Activated naive CD8-positive, alpha-beta T cell treated with anti-CD3 and anti-CD28 coated beads, Interleukin-2, amount 50 U/mL, for 16 hours (primary cell): ENCODE measurements at places on chromosomes 3 and 15.

DNA sequence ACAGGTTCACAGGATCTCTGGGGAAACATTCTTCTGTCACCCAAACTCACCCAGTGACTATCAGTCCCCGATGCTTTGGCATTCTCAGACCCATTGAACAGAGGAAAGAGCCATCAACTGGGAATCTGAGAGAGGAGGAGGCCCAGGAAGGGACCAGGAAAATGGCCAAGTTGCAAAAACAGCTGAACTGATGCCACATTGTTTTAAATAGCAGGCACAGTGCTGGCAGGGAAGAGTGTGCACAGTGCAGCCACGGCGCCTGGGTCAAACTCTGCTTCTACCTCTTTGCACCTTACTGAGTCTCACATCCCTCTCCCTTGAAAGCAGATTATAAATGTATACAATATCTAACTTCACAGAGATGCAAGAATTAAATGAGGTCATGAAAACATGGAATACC, 66.4 kb downstream of the SRGAP3 start:
- no peak for DNase-seq

DNA sequence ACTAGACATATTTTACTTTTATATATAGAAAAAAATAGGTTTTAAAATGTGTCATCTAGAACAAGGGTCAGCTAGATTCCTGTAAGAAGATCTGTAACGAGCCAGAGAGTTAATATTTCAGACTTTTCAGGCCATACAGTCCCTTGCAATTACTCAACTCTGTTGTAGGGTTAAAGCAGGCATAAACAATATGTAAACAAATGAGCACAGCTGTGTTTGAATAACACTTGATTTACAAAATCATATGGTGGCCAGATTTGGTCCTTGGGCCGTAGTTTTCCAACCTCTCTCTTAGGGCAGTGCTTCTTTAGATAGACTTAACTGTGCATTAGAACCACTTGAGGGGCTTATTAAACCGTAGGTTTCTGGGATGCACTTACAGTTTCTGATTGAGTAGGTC, 19.6 kb downstream of the LRRC57 start:
- no peak for DNase-seq

DNA sequence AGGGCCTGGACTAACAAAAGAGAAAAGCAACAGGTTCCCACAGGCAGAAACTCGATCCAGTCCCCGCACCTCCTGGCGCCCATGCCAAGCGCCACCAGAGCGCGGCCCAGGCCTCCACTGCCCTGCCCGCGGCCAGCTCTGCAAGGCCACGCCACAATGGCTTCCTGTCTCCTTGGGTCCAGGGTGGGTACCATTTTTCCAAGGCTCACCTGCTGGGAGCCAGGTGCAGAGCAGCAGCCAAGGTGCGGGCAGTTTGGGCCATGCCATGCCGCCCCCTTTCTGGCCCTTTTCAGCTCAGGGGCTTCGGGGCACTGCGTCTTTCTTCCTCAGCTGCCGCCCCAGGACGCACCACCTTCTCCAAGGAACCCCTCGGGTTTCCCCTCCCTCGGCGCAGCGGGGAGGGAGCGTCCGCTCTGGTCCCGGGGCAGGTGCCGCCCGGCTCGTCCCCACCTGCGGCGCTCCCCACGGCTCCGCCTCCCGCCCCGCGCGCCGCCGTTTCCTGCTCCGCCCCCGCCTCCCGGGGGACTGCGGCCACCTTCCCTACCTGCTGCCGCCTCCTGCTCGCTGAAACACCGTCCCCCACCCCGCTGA, at the start of gene ILDR1:
TSS of gene ILDR1 (minus strand) at position 437 of the 591 bp plus-strand sequence. CDS start at position 267, 170 bp downstream.
- DNase-seq: no peak

- no peak for DNase-seq
Measured at GRCh38 chr3:123499322-123499721, 50.4 kb upstream of the ADCY5 start.

DNA sequence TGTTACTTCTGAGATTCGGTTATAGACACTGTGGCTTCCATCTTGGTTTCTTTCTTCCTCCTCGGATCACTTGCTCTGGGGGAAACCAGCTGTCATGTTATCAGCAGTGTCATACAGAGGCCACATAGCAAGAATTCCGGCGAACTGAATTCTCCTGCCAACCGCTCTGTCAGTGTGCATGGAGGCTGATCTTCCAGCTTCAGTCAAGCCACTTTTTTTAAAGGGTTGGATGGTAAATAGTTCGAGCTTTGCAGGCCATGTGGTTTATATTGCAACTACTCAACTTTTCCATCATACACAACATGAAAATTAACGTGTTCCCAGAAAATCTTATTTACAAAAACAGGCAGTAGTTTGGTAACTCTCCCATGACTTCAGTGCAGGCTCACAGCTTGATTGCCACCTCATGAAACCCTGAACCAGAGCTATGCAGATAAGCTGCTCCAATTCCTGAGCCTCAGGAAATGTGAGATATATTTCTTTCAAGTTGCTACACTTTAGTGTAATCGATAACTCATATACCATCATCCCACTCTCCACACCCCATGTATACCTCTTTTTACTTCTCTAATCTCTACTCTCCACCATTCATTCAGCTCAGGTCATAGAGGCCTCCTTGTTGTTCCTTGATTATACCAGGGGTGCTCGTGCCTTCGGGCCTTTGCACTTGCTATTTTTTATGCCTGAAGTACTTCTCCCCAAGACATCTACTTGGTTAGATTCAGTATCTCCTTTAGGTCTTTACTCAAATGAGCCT, 7.2 kb downstream of the RPL22L1 start:
- no peak for DNase-seq

DNA sequence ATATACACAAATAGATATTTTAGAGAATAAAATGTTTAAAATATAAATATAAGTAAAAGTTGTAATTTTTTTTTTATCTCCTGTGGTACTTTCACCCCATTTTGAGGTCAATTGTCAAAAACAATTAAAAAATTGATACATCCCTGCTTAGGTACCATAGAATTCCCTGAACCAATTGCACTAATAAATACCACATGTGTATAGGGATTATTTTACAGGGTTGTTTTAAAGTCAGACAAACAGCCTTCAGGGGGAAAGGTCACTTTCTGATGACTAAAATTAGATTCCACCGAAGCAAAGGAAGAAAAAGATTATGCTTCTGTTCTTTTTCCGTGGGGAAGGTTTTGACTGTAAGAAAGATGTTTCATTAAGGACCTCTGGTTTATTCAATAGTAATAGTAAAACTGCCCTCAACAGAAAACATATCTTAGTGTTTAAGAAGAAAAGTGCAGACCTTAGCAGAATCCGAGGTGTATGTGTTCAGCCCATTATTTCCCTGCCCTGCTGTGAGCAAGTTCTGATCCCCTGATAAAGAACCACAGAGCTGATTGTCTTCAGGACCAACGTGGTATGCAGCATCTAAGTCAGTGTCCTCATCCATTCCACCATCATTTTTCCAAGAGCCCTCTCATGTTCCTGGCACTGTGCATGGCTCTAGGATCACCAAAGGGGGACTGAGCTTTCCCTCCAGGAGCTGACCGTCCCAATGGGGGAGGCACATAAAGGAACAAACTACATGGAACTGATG, 132.9 kb upstream of the IL12A start:
- DNase-seq: no peak

DNA sequence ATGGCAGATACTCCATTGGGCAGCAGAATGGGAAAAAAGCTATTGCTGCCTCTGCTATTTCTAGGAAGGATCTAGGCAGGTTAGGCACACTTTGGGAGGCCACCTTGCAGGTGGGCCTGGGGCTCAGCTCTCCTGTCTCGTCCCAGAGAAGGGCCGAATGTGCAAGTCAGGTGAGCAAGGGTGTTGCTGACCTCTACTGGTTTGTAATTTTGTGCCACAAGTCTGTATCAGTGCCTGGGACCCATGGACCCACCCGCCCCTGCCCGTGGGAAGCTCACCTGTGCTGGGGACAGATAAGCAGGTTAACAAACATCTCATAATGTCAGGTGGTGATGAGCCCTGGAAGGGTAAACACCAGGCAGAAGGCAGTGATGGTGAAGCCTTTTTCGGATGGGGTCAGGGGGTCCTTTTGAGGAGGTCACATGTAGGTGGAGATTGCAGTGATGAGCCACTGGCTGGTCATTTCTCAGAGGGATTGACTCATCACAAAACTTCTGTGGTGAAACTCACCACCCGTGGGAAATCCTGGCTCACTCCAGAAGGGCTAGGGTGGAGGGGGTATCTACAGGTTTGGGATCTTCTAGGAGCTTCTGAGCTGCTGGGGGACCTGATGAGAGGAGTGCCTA, 161.3 kb downstream of the KLF13 start:
- DNase-seq: no peak

- DNase-seq: no peak
Measured at GRCh38 chr15:40287968-40288367, 5.1 kb upstream of the ANKRD63 start.

GRCh38 chr15:82656641-82657266, 9.6 kb upstream of the CPEB1 start:
- no peak for DNase-seq

- DNase-seq: no peak
Measured at GRCh38 chr15:67927501-67928168, 87.8 kb upstream of the RNU6-1 start.

GRCh38 chr3:47283591-47284364, 1.0 kb downstream of the KLHL18 start:
- no peak for DNase-seq

- DNase-seq: no peak
Measured at GRCh38 chr3:128060473-128061381, 8.5 kb downstream of the SEC61A1 start.

DNA sequence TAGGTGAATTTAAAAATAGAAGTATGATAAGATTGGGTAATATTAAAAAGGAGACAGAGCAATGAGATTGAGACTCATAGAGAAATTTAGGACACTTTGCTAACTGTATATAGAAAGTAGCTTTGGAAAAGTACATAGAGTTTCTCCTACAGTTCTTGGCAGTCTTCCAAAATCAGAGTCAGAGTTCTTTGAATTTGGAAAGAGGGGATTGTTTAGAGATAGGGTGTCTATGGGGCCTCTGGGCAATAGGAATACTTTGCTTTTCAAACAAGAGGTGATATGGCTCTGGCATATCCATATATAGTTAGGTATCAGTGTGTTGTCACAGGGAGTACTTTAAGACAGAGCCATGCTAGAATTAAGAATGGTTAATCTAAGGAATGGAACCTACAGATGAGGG, 477.1 kb upstream of the KCNMB2 start:
- DNase-seq: no peak

GRCh38 chr15:77563623-77564156, 69.0 kb downstream of the LINGO1 start:
- no peak for DNase-seq

DNA sequence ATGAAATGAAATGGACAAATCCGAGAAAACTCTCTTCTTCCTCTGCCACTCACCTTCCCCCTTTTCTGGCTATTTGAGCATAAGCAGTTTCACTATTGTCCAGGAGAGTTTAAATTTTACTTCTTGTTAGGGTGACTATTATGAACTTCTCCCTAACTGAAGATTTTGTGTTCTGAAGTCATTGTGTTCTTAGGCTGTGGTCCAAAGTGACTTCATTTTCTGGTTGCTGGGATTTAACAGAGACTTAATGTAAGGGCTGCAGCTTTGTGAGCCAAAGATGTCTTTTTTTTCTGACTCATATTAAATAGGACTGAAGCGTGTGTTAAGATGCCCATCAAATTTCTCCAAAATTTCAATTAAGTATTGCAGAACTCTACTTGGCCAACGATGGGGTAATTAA, 46.5 kb upstream of the FSTL1 start:
- DNase-seq: no peak
